ENCODE measurements at places on chromosomes 6 and 20.

GRCh38 chr6:41939176-41939847, 2.3 kb downstream of the CCND3 start:
- peak; percentile 44 for DNase-seq

GRCh38 chr6:41451039-41451438, 95.1 kb upstream of the FOXP4 start:
- DNase-seq: no peak

DNA sequence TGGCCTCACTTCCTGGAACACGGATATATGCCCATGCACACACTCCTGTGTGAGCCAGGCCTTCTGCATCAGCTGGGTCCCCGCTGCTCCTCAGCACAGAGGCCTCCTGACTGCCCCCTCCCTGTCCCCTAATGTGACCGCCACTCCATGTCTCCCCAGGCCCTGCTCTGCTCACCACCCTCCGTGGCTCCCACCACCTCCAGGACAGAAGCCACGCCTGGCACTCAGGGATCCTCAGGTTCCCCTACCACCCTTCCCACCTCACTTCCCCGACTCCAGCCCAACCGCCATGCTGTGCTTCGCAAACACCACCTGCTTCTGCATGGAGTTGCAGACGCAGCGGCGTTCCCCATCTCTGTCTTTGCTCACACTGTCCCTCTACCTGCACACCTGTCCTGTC, 4.3 kb upstream of the SRC start:
- no peak for DNase-seq

DNA sequence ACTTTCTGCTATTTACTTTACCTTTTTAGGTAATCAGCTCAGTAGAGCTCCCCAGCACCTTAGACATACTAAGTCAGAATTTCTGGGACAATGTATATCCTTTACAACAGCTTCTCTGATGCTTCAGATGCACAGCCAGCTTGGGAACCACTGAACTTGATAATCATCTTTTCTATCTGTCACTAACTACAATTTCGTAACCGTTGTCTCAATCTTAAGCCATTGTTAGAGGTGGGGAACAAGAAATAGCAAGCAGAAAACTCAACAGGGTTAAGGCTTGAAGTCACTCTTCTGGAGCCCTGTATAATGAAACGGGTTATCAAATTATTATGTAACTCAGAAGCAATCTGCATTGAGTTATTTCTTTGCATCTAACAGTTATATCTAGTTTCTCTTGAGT, 47.1 kb downstream of the CD109 start:
- DNase-seq: no peak
